ENCODE measurements at places on chromosomes 7 and 10.

DNA sequence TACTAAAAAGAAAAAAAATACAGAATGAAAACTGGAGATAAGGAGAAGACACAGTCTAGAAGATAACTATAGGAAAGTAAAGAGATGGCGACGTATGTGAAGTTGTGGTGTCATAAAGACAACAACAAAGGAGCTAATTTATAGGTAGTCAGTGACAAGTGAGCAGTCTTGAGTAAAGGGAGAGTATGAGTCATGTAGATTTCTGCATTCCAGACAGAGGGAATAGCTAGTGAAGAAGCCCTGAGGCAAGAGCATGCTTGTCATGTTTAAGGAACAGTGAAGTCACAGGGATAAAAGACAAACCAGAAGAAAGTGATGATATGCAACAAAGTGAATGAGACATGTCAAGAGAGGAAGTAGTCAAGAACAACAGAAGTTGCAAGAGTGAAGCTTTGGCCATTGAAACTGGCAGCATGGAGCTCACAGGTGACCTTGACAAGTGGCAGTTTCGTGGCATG, 2.3 kb upstream of the MIOS start:
- DNase-seq: no peak

DNA sequence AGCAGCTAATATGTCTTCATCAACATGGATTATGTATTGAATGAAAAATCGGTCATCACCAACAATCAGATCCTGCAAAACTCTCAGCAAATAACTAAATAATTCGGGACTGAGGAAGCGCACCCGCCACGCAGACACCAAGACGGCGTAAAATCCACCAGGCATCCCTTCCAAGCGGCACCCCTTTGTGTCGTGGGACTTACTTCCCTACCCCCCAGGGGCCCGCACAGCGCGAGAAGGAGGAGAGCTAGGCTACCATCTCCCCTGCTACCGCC, 721 bp downstream of the ARL3 start:
- no peak for DNase-seq

- no peak for DNase-seq
These were observed 337.8 kb downstream of the NRG3 start for GRCh38 chr10:82212753-82213152.

GRCh38 chr10:60138842-60139241, 232.5 kb upstream of the CCDC6 start:
- no peak for DNase-seq

GRCh38 chr7:30989824-30990672, 26.3 kb downstream of the GHRHR start:
- DNase-seq: no peak

GRCh38 chr10:118585794-118586193, 9.7 kb downstream of the PRLHR start:
- DNase-seq: no peak

Data from AG09319 (cell line).